ENCODE measurements at places on chromosomes 3 and 15.
A peak's percentile ranks its signal among the peaks of the same experiment; 100 is the strongest.

- DNase-seq = no peak
Measured at GRCh38 chr3:134081211-134081610, 51.5 kb upstream of the SLCO2A1 start.

GRCh38 chr3:152376351-152377183 lies 107.8 kb downstream of the MBNL1 start:
- DNase-seq = peak; percentile 93

- no peak for DNase-seq
Measured at GRCh38 chr3:31873254-31873820, 107.7 kb downstream of the OSBPL10 start.

GRCh38 chr3:49329186-49329585 lies 10.7 kb downstream of the USP4 start:
- DNase-seq = no peak

DNA sequence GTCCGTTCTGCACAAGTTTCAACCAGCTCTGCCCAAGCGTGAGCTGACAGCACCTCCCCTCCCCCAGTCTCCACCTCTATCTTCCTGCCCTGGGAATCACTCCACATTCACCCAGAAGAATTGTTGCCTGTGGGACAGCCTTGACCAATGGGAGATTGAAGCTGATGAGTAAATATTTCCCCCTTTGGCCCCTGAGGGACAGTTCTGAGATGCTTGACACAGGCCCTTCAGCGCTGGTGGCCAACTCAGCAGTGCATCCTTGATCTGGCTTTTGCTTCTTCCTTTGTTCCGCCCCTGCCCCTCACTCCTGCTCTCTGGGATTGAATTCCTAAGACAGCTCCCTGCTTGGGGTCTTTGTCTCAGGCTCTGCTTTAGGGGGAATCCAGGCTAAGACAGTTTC lies 13.1 kb upstream of the SKIC8 start:
- DNase-seq = no peak

DNA sequence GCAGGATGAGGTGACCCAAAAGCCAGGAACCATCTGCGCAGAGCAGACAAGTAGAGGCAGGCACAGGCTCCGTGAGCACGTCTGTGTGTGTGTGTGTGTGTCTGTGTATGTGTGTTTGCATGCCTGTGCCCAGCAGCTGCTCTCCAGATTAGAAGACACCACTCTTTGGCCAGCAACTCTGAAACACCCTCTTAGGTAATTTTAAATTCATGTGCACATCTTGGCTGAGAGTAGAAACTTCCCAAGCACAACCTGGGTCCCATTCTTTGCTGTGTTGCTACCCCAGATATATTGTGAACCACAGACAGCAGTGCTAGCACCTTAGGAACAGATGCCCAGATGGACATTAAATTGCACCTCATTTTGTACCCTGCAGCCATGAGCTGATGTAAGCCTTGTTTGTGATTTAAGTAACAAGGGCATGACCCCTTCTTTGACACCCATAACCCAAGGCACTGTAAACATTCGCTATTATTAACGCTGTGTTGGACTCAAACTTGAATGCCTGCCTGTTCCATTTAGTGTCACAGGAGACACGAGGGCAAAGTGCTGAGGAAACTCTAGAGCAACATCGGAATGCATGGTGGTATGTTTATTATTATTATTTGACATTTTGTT lies at the start of gene FILIP1L:
FILIP1L (minus strand) TSS at position 89 of the 618 bp plus-strand sequence.
- no peak for DNase-seq

GRCh38 chr3:135075157-135075556 lies 280.1 kb downstream of the EPHB1 start:
- no peak for DNase-seq

DNA sequence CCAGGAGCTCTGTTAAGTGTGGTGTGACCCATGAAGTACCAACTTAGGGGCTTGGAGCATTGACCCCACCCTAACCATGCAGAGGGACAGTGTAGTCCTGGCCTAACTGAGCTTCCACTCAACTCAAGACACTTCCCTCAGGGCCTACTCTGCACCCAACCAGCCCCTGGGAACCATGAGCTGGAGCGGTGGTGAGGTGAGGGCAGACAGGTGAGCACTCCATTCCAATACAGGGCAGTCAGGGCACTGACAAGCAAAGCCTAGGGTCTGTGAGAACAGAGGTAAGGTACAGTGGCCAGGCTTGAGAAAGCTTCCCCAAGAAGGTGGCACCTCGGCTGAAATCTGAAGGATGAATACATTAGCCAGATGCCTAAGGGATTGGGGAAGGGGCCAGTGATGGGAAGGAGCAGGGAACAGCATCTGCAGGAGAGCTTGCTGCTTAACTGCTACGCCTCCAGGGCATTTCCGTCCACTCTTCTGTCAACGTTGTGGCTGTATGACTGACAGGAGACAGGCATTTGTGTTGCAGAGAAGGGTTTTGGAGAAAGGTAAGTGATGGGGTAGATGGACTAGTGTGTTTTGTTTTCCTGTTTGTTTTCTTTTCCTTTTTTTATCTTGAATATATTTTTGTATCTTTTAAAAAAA lies 243.5 kb upstream of the TRIM42 start:
- no peak for DNase-seq

GRCh38 chr3:129994883-129995559 lies 20.5 kb downstream of the TRH start:
- no peak for DNase-seq

GRCh38 chr3:157109267-157110141 lies 50.4 kb downstream of the CCNL1 start:
- no peak for DNase-seq
